ENCODE measurements at places on chromosomes 1 and 21.
A peak's percentile ranks its signal among the peaks of the same experiment; 100 is the strongest.

- no peak overlapping the region for H3K27ac ChIP-seq
- H3K36me3 ChIP-seq: no peaks in the 10 kb centered on the region
- no peaks in the 10 kb centered on the region for H3K4me1 ChIP-seq
- no peaks in the 10 kb centered on the region for H3K27me3 ChIP-seq
- H3K4me3 ChIP-seq: no peak overlapping the region
Observed at GRCh38 chr1:225480825-225481434, 53.1 kb upstream of the LBR start.

GRCh38 chr1:11515368-11516300 lies 36.7 kb downstream of the DISP3 start:
- no peak overlapping the region for H3K4me3 ChIP-seq
- no peak for DNase-seq
- H3K36me3 ChIP-seq: no peaks in the 10 kb centered on the region
- no peaks in the 10 kb centered on the region for H3K27me3 ChIP-seq
- no peak overlapping the region for H3K27ac ChIP-seq

DNA sequence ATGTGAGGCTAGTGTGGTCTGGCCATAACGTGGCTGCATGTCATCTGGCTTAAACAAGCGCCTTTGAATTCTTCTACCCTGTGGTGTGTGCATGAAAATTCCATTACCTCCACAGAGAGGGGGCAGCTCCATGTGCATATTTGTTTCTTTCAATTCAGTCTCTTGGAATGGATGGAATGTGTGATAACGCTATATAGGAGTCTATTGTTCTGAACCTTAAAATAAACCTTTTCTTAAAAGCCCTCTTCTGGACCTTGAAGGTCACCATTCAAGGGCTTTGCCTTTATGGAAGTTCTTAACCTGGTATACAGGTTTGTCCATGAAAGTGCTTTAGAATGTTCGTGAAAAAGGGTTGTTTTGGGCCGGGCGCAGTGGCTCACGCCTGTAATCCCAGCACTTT lies 118.2 kb upstream of the ADGRL2 start:
- H3K27me3 ChIP-seq: no peaks in the 10 kb centered on the region
- peak overlapping the region; percentile 50 for H3K27ac ChIP-seq
- H3K4me3 ChIP-seq: no peak overlapping the region
- H3K36me3 ChIP-seq: no peaks in the 10 kb centered on the region

- H3K27ac ChIP-seq: no peak overlapping the region
- H3K4me1 ChIP-seq: no peaks in the 10 kb centered on the region
- H3K36me3 ChIP-seq: no peaks in the 10 kb centered on the region
- H3K27me3 ChIP-seq: no peaks in the 10 kb centered on the region
- no peak for DNase-seq
- H3K4me3 ChIP-seq: no peak overlapping the region
Observed at GRCh38 chr1:63516629-63517028, 6.4 kb downstream of the ITGB3BP start.

GRCh38 chr1:53315456-53316423 lies 12.1 kb downstream of the LRP8 start:
- H3K36me3 ChIP-seq: no peaks in the 10 kb centered on the region
- H3K27me3 ChIP-seq: no peaks in the 10 kb centered on the region
- H3K27ac ChIP-seq: no peak overlapping the region
- no peaks in the 10 kb centered on the region for H3K4me1 ChIP-seq
- no peak for DNase-seq

GRCh38 chr1:9615316-9616063 lies 26.8 kb downstream of the TMEM201 start:
- no peaks in the 10 kb centered on the region for H3K4me1 ChIP-seq
- no peak overlapping the region for H3K4me3 ChIP-seq
- no peak overlapping the region for H3K27ac ChIP-seq
- no peaks in the 10 kb centered on the region for H3K27me3 ChIP-seq
- peaks cover 12% of the 10 kb centered on the region for H3K36me3 ChIP-seq

DNA sequence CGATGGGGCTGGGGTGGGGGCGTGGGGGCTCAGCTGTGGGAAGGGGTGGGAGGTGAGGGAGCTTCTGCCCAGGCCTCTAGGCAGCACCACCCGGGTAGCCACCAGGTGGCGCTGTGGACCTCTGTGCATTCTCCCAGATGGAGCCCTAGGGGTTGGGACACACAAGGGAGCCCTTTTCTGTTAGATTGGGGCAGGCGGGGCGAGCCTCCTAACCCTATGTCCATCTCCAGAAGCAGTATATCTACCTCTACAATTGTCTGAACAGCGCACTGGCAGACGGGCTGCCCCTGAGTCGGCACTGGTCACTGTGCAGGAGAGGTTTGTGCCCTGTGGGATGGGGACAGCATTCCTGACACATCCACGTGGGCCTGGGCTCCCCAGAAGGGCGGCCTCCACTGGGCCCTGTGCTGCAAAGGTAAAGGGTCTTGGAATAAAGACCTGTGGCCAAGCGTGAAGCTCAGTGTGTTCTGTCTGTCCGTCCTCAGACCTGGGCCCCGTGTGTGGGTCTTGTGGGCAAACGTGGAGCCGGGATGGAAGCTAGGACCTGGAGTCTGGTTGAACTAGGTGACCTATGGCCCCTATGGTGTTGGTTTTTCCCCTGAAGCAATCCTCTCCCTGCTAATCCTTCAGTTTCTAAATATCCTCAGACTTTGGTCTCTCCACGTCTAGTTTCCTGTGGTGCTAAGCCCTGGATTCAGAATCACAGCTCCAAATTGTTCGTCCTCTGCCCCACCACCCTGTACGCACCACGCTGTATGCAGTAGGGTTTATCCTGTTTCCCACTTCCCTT lies 4.4 kb upstream of the LGR6 start:
- H3K4me1 ChIP-seq: no peaks in the 10 kb centered on the region
- no peaks in the 10 kb centered on the region for H3K36me3 ChIP-seq
- peaks cover 16% of the 10 kb centered on the region for H3K27me3 ChIP-seq

Measured in endothelial cell of umbilical vein (primary cell).